Stimulated activated CD8-positive, alpha-beta memory T cell treated with anti-CD3 and anti-CD28 coated beads, Interleukin-4, amount 100 ng/mL, for 4 hours (primary cell): ENCODE measurements at places on chromosomes 3 and 15.

- no peak for DNase-seq
Observed at GRCh38 chr3:49785565-49786356, 581 bp downstream of the IP6K1 start.

GRCh38 chr3:99250821-99251355 lies 349.4 kb upstream of the DCBLD2 start:
- no peak for DNase-seq

- DNase-seq, result no peak
Observed at GRCh38 chr15:89781055-89781454, 4.9 kb downstream of the MESP2 start.

DNA sequence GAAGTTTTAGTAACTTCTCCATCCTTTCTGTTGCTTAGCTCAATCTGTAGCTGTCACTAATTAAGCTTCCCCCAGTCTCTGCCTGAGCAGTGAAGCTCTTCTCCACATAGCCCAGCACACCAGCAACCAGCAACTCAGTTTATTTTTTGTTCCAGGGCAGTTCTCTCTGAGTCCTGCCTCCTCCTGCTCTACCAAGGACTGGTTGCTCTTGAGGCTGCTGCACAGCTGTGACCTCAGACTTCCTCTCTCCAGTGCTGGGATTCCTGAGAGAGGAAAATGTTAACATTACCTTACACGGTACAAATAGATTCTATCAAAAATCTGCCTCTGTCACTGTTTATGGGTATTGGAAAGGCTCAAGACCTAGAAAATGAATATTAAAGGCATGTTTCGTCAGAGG lies 294.7 kb downstream of the OXSM start:
- no peak for DNase-seq

DNA sequence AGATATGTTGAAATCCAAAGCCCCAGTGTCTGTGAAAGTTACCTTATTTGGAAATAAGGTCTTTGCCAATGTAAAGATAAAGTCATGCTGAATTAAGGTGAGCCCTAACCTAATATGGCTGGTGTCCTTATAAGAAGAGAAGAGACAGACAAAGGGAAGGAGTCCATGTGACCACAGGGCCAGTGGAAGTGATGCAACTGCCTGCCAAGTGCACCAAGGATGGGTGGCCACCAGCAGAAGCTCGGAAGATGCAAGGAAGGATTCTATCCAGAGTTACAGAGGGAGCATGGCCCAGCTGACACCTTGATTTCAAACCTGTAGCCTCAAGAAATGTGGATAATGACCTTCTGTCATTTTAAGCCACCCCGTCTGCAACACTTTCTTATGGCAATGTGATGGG lies 35.3 kb upstream of the PGPEP1L start:
- DNase-seq, result no peak
